ENCODE measurements at places on chromosomes 6 and 20. TPM values are rescaled to one million over a fixed set of nuclear protein-coding genes. Genes with fewer than 3 reads are reported as not detected.

Gene MOXD1
- 71.3 TPM for polyA plus RNA-seq

Gene RAD21L1
- 0.18 TPM for polyA plus RNA-seq

Gene GSTA3
- not detected for polyA plus RNA-seq

Gene RTEL1
- polyA plus RNA-seq = 18.3 TPM

Gene DEFB126
- polyA plus RNA-seq = not detected

Gene CDS2
- polyA plus RNA-seq = 25.2 TPM

Gene TTLL9
- polyA plus RNA-seq = 0.18 TPM

Gene SLC16A10
- not detected for polyA plus RNA-seq

Gene TOX2
- 7.6 TPM for polyA plus RNA-seq

Gene TFAP2A
- polyA plus RNA-seq = 12.6 TPM

Gene PDYN
- polyA plus RNA-seq = not detected

Gene C20orf141
- 0.12 TPM for polyA plus RNA-seq

Gene ACSS1
- 6.3 TPM for polyA plus RNA-seq

All from BJ (cell line).